Kidney tubule cell (primary cell): ENCODE measurements at places on chromosomes 11 and 22.

DNA sequence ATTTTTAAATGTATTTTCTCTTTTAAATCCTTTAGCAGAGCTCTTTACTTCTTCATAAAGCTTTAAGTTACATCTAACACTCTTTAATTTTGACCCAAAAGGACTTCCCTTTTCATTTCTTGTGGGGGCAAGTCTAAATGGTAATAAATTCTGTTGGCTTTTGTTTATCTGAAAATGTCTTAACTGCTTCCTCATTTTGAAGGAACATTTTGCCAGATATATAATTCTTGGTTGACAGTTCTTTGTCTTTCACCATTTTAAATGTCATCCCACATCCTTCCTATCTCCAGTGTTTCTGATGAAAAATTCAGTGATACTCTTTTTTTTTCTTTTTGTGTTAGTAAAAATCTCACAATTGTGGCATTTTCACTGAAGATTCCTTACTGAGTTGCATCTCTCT lies 44.7 kb upstream of the ZBTB44 start:
- DNase-seq, result no peak

DNA sequence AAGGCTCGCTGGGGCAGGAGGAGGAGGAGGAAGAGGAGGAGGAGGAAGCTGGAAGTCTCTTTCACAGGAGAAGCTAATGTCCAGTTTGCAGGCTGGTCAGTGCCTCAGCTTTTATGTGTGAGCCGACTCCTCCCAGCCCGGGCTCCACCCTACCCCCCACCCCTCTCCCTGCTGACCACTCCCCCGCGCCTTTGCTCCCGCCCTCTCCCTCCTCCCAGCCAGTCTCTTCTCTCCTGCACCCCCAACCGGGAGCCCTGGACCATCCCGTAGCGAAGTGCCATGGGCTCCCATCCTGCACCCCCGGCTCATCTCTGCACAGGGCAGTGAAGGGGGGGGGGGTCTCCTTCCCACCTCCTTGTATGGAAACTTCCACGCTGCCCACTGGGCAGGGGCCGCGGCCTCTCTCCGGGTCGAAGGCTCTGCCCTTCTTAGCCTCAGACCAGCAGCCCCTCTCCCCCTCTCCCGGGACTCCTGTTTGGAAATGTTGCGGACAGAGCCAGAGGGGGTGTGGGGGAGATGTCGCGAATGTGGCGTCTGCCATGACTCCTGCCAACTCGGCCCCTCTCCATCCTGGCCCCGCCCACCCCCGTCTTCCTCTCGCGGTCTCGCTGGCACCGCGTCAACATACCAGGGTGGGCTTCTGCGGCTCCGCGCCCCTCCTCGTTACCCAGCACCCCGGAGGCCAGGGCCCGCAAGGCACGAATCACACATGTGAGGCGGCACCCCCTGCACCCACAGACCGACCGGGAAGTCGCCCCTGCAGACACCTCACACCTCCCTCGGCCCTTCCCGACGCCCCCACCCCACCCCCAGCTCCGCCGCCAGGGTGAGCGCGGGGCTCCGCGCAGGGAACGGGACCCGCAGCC lies 1.8 kb downstream of the IGF2 start:
- peak; percentile 9 for DNase-seq

DNA sequence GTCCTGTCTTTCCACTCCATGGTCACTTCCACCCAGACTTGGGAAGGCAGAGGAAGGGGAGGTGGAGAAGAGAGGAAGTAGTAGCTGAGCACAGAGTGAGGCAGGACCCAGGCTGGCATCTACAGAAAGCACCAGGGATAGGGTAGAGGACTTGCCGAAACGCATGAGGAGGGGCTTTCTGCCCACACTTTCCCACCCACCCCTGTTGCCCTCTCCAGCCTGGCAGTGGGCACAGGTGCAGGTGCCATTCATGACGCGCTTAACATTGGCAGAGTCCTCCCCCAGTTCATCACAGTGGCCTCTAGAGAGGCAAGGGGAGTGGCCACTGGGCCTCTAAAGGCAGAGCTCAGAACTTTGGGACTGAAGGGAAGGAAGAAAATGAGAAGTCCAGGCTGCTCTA lies 81.9 kb downstream of the FEZ1 start:
- DNase-seq, result no peak

DNA sequence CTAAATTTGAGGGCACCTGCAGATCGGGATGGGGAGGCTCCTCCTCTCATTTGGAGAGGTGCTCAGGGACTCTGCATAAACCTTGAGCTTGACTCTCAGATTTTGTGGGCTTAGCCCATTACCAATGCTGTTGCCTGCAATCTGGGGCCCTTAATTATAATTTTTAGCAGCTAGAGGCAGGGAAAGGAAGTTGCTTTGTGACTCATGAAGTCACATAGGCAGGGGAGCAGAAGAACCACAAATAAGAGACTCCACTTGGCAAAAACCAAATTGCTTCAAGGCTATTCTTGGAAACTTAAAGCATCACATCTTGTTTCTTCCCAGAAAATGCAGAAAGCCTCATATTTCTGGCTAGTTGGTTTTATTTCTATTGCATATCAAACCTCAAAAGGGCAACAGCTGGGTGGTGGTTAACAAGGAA lies 46.9 kb downstream of the MICAL2 start:
- DNase-seq, result peak; percentile 40

- no peak for DNase-seq
These were observed 318.1 kb upstream of the PITPNB start for GRCh38 chr22:28237112-28237511.
